Ovary (tissue), 10 donors: ENCODE measurements at places on chromosomes 3 and 15. TPM values are rescaled to one million over a fixed set of nuclear protein-coding genes. Genes with fewer than 3 reads are reported as not detected.
A peak's percentile ranks its signal among the peaks of the same experiment; 100 is the strongest.

FBXW12 gene
- total RNA-seq, result 0.33 TPM

CSPG4 gene
- 4.9 TPM for total RNA-seq

PLEKHO2 gene
- 12.6 TPM for total RNA-seq

ZBED2 gene
- not detected for total RNA-seq

ATP13A5 gene
- total RNA-seq, result not detected

IQCF5 gene
- not detected for total RNA-seq

CFAP100 gene
- total RNA-seq, result not detected

SEMA5B gene
- 0.23 TPM for total RNA-seq

REC114 gene
- total RNA-seq, result not detected

DNA sequence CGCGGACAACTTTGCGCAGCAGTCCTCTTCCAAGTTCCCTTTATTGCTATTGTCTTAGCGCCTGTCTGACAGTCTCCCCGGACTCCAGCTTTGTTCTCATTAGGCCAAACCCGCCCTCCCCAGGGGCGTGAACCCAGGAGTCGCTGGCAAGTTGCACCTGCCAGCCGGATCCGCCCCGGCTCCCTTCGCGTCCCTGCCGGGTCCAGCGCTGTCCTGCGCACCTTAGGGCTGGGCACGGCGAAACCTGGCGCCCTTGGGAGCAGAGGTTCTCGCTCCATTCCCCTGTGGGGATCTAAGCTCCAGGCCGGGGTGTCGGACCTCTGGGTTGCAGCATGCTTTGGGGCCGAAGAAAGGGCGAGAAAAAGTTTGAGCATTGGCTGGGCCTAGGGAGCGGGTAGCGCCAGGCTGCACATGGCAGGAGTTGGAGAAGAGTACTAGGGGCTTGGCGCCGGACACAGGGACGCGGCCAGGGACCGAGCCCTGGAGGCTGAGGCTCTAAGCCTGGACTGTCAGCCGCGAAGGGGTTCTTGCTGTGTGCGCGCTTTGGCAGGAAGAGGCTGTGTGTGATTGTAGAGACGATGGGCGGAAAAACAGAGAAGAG, 335.1 kb upstream of the THRB start:
- DNase-seq, result no peak

- no peak for DNase-seq
Measured at GRCh38 chr3:105622169-105622568, 246.6 kb downstream of the CBLB start.

DNA sequence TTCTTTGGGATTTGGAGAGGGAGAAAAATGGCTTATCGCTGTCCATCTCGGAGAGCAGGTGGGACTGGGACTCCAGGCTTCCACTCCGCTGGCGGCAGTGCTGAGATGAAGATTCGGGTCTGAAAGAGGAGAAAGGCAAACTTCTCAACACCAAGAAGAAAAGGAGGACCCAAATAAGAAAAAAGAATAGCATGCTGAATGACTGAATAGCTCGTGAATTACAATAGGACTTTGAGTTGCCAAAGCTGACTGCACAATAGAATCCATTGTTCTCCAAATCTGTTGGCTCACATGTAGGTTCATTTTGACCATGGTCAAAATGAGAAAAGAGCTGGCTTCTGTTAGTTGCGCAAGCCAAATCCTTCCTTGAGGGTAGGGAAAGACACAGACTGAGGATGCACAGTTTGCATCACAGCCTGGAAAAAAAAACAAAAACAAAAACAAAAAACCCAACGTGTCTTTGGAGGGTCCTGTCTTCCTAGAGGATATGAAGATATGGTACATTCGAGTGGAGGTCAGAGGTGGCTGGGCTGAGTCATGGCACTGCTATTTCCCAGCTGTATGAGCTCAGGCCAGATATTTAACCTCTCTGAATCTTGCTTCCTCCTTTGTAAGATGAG, 59.3 kb upstream of the LMOD3 start:
- no peak for DNase-seq

DNA sequence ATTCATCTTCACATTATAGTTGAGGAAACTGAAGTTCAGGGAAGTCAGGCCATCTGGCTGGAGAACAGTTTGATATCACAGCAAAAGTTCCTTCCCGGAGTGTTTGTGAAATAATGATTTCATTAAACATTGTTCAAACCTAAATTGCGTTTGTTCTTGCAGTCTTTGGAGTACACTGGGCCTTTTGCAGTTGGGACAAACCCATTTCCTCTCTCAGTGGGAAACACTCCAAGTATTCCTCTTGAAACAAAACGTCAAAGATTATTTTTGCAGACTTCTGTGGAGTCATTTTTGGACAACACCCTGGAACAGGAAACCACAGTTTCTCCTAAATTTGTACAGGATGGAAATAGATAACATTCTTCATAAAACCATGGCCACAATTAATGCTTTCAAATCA, 287.5 kb downstream of the PTPRG start:
- peak; percentile 38 for DNase-seq

GRCh38 chr3:120681018-120681417, 1.0 kb downstream of the HGD start:
- no peak for DNase-seq

GRCh38 chr3:71703797-71704196, 21.4 kb downstream of the EIF4E3 start:
- no peak for DNase-seq

- no peak for DNase-seq
Measured at GRCh38 chr3:5229414-5229813, 41.9 kb downstream of the EDEM1 start.

DNA sequence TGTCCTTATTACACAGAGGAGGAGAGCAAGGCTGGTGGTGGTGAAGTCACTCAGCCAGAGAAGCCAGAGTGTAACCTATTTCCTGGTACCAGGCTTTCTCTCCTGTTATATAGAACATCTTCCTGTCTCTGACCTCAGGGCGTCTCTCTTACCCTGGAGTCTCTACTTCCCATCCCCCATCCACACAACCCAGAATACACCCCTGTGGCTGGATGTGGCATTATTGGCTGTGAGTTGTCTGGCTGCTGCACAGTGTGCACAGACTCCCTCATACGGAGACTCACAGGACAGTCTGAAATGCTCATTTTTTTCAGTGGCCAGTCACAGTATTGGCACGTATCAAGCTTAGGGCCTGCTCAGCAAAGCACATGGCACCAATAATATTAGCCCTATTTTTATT, 8.6 kb downstream of the PODXL2 start:
- no peak for DNase-seq

- DNase-seq, result no peak
Measured at GRCh38 chr3:14804835-14805780, 13.7 kb upstream of the FGD5 start.

DNA sequence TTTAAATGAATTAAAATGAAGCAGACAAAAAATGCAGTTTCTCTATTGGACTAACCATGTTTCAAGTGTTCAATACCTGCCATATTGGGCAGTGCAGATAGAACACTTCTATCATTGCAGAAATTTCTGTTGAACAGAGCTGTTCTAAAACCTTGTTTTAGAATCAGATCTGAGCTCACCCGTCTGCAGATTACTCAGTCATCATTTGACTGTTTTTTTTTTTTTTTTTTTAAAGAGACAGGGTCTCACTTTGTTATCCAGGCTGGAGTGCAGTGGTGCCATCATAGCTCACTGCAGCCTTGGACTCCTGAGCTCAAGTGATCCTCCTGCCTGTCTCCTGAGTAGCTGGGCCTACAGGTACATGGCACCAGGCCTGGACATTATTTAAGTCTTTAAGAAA, 128.7 kb downstream of the APBA2 start:
- no peak for DNase-seq

- DNase-seq, result no peak
Measured at GRCh38 chr15:57686657-57687056, 19.9 kb upstream of the POLR2M start.

DNA sequence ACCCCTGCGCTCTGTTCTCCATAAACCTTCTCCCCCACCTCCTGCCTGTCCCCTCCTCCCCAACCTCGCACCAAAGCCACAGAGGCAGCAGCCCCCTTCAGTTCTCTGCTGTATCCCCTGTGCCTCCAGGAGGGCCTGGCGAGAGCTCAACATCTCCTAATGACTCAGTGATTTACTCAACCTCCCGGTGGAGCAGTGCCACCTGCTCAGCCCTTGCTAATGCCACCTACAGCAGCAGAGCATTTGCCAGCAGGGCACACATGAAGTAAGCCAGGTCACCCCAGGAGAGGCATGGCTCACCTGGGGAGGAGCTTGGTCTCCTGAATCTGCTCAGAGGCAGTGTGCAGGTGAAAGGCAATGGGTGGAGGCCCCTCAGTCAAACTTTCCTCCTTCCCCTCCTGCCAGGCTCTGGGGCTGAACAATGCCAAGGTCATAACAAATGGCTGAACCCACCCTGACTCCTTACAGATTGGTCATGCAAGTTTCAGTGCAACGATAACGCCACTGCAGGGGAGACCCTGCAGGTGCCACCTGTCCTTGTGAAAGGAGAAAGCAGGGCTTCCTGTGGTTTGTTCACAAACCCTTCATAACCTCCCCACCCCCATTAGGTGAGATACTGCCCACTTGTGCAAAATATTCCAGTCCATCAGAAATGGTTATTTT, 19.8 kb downstream of the TRPM1 start:
- no peak for DNase-seq

DNA sequence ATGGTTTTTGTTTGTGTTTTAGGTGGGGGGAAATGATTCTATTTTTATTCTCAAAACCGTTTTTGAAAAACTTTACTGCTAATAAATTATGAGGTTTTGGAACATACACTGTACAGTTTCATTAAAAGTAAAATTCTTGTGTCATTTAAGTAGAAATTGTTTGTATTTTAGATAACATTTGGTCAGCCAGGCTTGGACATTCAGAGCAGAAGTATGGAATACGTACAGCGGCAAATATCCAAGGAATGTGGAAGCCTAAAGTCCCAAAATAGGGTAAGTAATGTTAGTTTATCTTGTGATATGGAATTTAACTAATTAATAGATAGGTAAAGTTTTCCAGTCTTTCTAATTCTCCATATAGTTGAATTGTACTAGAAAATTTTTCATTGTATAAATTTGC, 96.6 kb downstream of the SPRED1 start:
- no peak for DNase-seq

DNA sequence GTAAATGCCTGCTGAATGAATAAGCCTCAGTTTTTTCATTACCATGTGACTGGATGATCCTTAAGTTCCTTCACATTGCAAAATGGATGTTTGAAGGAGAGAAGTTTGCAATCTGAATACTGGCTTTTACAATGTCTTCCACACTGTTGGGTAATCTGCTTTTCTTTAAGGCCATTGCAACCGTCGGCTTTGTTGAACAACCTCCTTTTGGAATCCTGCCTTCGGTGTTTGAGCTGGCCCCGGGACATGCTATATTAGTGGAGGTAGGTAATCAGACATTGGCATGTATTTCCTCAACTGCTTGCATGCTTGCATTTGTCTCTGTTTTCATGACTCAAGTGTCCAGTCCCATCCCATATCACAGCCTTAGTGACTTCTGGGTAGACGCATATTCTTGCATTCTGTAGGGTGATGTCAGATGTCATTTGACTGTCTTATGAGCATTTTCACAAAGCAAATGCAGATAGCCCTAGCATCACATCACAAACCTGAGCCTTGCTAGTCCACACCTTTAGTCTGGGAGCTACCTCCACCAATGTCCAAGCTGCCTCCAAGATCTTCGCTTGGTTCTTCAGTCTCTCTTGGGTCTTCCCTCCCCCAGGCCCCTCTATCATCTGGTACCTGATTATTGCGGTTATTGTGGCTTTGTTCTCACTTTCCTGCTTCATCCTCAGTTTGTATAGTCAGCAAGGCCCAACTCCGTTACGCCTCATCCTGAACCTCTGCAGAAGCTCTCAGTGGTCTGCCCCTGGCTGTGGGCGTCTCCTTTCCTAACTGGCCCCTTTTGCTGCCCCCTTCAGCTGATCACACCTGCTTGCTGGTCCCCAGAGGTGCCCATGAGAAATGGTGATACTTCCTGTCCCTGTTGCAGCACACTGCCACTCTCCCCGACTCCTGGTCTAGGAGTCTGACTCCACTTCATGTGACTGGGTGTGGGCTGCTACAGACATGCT, 48.5 kb downstream of the ACAA1 start:
- no peak for DNase-seq

GRCh38 chr3:143657391-143657790, 190.9 kb downstream of the SLC9A9 start:
- DNase-seq, result no peak

DNA sequence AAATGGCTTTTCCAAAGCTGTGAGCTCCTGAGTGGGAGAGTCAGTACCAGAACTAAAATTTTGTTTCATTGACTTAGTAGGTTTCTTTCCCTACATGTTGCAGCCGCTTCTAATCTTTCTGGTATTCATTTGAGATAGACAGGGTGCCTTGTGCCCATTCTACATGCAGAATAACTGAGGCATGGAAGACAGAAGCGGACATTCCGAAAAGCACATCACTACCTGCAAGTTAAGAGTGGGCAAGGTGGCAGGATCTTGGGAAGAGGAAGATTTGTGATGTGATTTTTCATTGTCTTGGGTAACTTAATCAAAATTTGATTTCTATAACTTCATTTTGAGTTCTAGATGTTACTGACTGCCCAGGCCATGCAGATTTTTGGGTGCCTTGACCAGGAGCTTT, 2.0 kb downstream of the MAP2K5 start:
- no peak for DNase-seq

DNA sequence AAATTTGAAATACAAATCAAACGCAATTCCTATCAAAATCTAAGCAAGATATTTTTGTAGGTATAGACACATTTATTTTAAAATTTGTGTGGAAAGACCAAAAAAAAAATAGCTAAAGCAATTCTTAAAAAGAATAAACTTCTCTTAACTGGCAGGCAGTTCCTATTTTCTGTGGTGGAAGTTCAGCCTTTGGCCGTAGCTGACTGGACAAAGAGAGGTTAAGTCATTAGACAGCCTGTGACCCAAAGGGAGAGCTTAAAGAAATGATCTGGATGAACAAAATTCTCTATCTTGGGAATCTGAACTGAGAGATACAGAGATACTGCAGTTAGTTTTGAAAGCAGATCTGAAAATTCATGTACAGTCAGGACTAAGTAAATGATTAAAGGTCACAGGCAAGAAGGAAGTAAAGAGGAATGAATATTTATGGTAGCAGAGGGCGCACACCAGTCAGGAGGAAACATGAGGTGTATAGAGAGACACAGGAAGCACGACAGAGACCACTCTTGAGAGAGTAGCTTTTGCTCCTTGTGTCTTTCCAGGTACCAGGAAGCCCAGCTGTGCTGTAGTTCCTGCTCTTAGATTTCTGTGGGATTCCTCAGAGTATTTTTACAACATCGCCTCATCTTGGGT, 57.5 kb downstream of the TPRG1 start:
- no peak for DNase-seq

DNA sequence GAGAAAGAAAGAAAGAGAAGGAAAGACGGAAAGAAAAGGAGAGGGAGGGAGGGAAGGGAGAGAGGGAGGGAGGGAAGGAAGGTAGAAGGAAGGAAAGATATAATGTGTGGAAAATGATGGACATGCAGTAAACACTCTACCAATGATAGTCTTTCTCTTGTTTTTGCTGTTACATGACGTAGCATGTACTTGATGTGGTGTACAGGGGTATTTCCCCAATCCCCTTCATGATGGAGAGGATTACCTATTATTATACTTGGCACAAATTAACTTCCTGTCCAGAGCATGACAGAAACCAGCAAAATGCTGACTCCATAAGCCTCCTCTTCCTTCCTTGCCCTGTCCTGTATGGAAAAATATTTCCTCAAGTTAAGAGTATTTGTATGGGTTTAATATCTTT, 124.4 kb downstream of the B3GALNT1 start:
- no peak for DNase-seq
